ENCODE measurements at places on chromosomes 6 and 20.

- no peak for DNase-seq
Measured at GRCh38 chr6:54910921-54911320, 64.3 kb downstream of the FAM83B start.

- DNase-seq = no peak
Measured at GRCh38 chr6:142481466-142481865, 179.7 kb downstream of the ADGRG6 start.

DNA sequence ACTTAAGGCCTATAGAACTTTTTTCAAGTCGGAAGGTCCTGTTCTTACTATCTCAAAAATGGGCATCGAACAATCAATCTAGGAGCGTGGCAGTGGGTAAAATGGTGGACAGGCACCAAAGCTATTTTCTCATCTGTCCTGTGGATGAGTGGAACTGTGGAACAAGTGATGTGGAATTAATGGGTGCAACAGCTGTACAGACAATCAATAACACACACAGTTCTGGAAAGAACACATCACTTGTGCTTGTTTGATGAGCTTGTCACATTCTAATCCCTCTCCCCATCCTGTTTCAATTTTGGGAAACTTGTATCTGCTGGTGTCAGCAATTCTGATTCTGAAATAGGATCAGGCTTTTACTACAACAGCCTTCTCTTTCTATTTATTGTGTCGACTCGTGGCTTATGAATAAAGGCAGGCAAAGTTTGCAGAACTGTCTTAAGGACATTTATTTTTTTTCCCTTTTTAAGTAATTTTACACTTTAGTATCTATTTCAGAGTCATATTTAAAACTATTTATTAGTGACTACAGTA is 11.5 kb downstream of the RBM24 start:
- DNase-seq = no peak

GRCh38 chr6:121780325-121781321 is 345.2 kb downstream of the GJA1 start:
- DNase-seq = no peak

DNA sequence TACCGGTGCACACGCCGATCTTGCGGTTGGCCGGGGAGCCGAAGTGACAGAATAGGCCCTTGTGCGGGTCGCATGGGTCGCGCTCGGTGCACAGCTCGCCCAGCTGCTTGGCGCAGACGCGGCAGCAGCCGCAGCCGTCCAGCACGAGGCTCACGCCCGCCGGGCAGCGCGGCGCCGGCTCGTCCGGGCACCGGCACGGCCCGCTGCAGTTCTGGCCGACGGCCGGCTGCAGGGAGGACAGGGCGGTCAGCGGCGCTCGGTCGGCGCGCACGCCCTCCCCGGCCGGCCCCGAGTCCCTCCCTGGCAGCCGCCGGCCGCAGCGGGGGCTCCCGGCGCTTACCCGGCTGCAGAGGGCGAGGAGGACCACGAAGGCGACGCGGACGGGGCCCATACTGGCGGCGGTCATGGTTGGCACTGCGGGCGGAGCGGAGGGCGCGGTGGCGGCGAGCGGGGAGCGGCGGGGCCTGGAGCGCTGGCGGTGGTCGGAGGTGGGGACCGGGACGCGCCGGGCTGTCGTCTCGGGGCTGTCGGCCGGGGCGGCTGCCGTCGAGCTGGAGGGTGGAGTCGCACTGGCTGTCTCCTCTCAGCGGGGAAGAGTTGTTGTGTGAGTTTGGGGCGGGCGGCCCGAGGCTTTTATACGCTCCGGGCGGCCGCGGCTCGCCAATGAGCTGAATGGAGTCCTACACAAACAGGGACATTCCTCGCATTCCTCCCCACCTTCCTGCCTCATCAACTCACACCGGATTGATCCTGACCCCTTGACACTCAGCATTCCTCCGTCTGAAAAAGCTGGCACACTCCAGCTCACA is at the start of gene CCN2:
Gene CCN2, minus strand, starts transcription at position 606 of the 809 bp plus-strand sequence. Its CDS starts 200 bp downstream, at position 406.
- no peak for DNase-seq

DNA sequence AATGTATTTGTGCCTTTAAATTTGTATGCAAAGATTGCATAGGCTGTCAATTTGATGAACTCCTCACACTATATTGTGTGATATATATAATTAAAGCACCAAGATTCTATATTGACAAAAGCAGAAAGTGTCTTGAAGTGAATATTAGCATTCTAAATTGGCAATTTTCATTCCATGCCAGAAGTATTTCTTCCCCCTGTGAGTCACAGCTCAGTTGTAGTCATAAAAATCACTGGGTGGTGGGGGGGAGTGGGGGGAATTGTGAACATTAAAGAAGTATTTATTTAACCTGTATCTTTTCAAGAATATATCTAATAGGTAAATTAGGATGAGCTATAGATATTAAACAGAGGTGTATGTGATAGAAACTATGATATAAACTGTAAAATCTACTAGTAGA is 3.1 kb upstream of the ARMC2 start:
- no peak for DNase-seq

- no peak for DNase-seq
Measured at GRCh38 chr6:22145376-22145775, 151.5 kb downstream of the PRL start.

DNA sequence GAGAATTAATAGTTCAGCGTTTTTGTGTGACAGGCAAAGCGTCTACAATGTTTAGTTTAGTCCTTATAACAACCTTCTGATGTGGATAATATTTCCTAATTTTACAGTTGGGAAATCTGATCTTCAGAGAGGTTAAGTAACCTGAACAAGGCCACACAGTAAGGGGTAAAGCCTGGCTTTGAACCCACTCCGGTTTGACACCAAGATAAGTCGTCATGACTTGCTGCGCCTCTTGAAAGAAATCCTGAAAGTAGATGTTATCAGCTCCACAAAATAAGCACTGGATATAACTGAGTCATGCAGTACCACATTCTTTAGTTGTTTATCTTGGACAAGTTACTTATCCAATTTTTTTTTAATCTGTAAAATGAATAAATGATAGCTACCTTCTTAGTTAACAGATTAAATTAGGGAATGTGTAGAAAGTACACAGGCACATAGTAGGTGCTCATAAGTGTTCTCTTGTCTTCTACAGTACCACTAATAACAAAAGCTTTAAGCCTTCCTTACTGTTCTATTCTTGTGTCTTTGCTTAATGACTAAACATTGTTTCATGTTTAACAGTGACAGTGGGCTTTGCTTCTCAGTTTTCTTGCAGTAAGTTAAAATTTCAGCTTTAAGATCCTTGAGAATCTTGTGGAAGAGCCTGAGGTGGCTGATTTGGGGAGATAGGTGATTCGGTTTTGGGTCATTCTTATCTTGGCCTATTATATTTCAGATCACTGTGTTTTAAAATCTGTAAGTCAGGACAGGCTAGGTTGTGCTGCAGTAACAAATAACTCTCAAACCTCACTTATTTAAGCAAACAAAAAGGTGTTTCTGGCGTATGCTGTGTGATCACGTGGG is 2.1 kb downstream of the HIVEP1 start:
- no peak for DNase-seq

GRCh38 chr6:110319843-110320242 is 38.3 kb downstream of the METTL24 start:
- no peak for DNase-seq
